ENCODE measurements at places on chromosomes 2 and 18.

DNA sequence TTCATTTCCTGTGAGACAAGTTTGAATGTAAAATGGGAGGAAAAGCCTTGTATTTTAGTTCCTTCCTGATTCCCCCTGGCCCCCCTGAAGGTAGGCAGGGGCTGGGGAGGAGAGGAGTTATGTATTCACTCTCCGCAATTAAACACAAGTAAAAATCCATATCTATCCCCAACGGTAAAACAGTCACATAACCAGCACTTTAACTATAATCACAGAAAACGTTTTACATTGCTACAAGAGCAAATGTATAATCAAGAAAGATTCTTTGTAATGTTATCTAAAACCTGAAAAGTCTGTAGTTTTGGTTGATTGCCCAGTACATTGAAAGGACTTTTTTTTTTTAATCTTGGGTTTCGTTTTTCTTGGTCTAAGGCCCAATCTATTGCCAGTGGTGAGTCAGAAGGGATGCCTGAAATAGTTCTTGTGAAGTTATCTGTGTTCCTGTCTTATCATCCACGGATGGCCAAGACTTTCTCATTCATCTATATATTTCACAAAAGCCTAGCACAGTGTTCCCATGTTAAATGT is 34.5 kb upstream of the CCNYL1 start:
- no peak for DNase-seq

DNA sequence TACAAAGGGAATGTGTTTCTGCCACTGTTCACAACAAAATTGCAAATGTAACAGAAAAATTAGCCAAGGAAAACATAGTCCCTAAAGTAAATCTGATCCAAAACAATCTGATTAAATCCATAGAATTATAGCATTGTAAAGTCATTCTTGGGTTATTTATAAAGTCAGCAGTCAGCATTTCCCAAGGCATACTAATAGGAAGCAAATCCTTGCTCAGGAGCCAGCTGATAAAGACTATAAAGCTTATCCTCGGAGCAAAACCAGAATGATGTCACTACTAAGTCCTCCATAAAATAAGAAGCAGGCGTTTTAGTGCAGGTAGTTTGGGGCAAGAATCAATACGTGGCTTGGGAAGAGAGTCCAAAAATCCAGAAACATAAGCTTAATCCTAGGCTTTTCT is 67.3 kb upstream of the CSRNP3 start:
- no peak for DNase-seq

- peak; percentile 43 for DNase-seq
Observed at GRCh38 chr18:3481696-3482210, 31.8 kb downstream of the TGIF1 start.

- DNase-seq: no peak
Observed at GRCh38 chr2:148739454-148740105, 95.0 kb downstream of the EPC2 start.

- no peak for DNase-seq
Observed at GRCh38 chr2:100422320-100423055, 5.0 kb upstream of the CHST10 start.

DNA sequence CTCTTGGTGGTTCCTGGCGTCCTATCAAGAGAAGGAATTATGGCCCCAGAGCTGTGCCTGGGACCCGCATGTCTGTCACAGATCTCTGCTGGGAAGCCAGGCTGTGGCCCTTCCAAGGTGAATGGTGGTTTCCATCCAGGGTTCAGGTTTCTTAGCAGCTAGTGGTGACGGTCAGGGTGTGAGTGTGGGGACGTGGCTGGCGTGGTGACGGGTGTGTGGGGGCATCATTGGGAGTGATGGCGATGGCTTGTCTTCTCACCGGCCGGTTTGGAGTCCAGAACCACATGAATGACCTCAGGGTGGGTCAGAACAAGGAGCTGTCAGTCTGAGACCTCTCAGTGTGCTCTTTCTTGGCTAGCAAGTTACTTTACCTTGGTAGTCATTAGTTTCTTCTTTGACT is 52.6 kb downstream of the AGAP1 start:
- no peak for DNase-seq

GRCh38 chr2:39871291-39871761 is 92.3 kb upstream of the THUMPD2 start:
- no peak for DNase-seq

- DNase-seq: no peak
Observed at GRCh38 chr2:7963787-7964186, 718.1 kb upstream of the ID2 start.

DNA sequence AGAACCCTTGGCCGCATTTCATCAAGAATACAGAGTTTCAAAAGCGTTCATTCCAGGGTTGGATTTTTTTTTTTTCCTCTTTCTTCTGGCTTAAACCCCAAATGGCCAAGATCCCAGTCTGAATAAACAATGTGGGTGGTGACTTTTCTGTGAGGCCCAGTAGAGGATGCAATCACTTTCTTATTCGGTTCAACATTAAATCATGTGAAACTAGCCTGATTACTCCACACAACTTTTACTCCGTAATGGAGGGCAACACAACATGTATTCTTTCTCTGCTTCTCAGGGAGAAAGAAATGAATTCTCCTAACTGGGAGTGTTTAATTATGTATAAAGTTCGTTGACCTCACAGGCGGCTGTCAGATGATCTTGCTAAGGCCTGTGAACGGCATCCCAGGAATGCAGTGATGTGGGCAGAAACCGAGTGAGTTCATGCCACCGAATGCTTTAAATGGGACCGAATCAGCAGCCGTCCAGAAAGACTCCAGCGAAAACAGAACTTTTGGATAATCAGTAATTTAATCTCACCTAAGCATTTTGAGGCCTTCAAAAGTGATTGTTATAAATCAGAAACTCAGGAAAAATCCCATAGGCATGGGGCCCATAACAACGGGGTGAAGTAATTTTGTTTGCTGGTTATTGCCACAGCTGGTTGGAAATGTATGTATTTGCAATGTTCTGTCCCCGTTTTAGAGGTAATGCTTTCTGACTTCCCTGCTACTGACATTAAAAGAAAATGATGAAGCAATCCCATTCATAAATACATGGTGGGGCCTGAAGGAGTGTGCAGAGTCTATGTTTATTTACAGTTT is 81.5 kb downstream of the BCL2 start:
- no peak for DNase-seq

Data from activated CD4-positive, alpha-beta T cell treated with anti-CD3 and anti-CD28 coated beads, Interleukin-2, amount 50 U/mL, for 48 hours (primary cell).